ENCODE measurements at places on chromosomes 12 and 14. TPM values are rescaled to one million over a fixed set of nuclear protein-coding genes. Genes with fewer than 3 reads are reported as not detected.

GRCh38 chr12:50747817-50748216 lies 16.1 kb upstream of the ATF1 start:
- DNase-seq: peak; percentile 40

The SPPL3 gene
- 65.6 TPM for total RNA-seq

DNA sequence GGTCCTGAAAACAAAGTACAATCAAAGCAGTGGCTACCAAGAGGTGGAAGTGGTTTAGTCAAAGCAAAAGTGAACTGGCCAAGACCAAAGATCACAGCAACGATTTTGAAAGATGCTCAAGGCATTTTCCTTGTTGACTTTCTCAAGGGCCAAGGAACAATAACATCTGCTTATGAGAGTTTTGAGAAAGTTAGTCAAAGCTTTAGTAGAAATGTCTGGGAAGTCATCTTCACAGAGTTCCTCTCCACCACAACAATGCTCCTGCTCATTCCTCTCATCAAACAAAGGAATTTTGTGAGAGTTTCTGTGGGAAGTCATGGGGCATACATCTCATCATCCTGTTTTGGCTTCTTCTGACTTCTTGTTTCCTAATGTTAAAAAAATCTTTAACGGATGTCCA lies 80.1 kb downstream of the PLEKHA5 start:
- no peak for DNase-seq

GRCh38 chr14:26255213-26255612 lies 342.6 kb downstream of the NOVA1 start:
- no peak for DNase-seq

GRCh38 chr14:72595152-72595862 lies 298.6 kb downstream of the DPF3 start:
- no peak for DNase-seq

DNA sequence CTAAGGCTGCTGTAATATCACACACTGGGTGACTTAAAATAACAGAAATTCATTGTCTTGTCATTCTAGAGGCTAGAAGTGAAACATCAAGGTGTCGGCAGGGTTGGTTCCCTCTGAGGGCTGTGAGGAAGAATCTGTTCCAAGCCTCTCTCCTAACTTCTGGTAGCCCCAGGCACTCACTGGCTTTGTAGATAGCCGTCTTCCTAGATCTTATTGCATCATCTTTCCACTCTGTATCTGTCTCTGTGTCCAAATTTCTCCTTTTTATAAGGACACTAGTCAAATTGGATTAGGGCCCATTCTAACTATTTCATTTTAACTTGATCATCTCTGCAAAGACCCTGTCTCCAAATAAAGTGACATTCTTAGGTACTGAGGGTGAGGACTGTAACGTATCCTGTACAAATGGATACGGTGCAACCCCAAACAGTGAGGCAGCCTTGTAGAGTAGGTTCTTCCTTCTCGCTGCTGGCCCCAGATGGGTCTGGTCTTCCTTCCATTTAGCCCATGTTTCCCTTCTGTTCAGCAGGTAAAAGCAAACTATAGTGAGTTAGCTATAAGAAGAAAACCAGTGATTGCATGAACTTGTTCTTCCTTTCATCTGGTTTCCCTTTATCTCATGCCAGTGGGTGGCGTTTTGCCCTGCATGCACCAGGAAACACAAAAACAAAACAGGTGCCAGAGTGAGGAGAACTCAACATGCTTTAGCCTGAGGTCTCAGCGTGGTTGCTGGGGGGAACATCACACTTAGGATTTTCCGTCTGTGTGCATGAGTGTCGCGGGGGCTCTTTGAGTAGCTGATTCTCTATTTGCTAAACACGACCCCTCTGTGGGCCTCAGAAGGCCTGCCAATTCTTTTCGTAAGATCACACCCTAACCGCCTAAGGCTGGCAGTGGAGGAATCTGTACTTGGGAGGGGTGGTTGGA lies 19.5 kb downstream of the TTC9 start:
- DNase-seq: no peak

DNA sequence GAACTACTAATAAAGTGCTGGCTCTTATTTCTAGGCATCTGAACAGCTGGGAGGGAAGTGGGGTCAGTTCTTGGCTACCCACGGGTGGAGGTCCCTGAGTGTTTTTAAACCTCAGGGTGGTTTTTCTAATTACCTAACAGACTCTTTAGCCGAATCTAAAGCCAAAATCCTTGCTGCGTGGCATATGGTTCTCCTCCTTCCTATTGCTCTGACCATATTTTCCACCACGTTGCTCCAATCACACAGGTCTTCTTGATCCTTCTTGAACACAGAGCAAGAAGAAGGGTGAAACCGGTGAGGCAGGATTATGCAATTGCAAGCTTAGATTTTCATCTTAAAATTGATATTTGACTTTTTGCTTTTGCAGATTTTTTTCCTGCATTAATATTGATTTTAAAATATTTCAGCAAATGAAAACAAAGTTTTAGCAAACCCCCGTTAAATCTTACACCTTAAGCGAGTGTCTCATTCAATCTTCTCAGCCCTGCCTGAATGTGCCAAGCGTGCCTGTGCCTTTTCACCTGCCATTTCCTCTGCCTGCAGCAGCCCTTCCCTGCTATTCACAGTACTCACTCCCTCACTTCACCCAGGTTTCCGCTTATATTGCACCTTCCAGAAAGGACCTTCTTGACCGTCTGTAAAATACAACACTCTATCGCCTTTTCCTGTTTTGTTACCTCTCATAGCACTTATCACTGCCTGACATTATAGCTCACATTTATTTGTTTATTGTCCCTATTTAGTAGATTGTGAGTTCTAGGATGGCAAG lies 506.0 kb downstream of the DIO2 start:
- no peak for DNase-seq

The INHBC gene
- not detected for total RNA-seq

The USP44 gene
- total RNA-seq: 0.14 TPM

Data from Caco-2 (cell line).